ENCODE measurements at places on chromosomes 1 and 21.

GRCh38 chr1:29838738-29839320 lies 602.5 kb downstream of the PTPRU start:
- no peak for DNase-seq

- no peak for DNase-seq
These were observed 220.8 kb downstream of the NRIP1 start for GRCh38 chr21:14844001-14844400.

DNA sequence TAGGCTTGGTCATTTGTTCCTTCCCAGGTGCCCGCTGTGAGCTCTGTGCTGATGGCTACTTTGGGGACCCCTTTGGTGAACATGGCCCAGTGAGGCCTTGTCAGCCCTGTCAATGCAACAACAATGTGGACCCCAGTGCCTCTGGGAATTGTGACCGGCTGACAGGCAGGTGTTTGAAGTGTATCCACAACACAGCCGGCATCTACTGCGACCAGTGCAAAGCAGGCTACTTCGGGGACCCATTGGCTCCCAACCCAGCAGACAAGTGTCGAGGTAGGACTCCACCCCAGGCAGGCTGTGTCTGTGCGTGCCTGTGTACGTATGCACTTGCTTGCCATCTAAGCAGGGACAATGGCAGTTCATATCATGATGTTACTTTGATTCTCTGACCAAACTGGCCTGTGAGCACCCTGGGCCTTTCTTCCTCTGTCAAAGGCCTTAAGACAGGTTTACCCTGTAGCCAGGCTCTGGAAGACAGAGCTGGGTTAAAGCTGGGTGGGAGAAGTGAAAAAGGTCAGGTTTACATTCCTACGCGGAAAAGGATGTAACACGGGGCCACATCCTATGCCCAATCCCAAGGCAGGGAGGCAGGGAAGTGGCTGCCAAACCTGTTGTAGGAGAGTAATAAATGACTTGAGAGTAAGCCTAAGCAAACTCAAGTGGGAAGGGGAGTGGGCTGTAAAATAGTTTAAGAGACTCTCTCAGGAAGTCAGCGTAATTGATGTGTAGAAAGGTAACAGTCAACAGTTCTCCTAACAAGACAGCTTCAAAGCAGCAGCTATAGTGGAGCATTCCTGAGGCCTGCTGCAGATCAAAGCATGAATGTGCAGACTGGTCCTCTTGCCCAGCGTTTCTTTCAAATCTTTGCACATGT lies 42.5 kb downstream of the LAMC2 start:
- no peak for DNase-seq

- peak; percentile 19 for DNase-seq
These were observed 88.3 kb upstream of the SGIP1 start for GRCh38 chr1:66445492-66446181.

DNA sequence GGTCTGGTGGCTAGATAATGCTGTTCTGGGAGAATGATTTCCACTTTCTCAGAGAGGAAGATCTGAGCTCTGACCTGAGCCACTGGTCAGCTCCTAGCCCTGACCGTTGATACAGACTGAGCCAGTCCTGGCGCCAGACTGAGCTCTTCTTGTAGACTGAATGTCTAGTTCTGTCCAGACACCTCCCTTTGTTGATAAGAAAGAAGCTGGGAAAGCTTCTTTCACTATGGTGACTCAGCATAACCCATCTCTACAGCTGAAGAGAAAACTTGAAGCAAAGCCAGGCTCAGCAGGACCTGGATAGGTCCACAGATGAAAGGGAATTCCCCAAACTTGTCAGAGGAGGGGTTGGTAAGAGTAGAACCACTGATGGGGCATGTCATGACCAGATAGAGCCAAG lies 9.9 kb upstream of the TRABD2B start:
- no peak for DNase-seq

DNA sequence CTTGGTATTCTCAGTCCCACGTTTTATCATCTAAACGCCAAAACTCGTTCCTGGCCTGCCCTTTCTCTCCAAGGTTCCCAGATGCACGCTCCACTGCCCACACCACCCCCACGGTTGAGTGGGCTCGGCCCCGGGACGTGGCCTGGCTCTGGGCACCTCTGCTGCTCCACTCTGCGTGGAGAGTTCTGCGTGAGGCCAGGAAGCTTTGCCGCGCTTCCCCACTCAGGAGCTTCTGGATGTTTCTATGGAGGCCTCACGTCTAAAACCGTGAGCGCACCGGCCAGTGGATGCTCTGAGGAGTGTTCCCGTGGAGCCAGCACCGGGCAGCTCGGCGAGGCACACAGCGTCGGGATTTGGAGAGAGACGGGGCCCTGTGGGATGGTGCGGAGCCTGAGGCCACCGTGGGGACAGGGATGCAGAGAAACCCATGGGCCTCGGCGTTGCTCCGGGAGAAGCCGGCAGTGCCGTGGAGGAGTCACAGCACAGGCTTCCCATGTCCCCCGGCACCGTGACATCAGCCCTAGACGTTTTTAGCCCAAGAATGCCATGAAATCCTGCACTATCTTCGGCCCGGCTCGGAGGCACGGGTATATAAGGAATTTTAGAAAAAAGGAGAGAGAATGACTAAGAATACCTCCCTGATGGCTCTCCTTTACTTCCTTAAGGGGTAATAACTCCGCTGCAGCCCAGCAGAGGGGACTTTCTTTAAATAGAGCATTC lies 125.9 kb downstream of the PRDM16 start:
- no peak for DNase-seq

DNA sequence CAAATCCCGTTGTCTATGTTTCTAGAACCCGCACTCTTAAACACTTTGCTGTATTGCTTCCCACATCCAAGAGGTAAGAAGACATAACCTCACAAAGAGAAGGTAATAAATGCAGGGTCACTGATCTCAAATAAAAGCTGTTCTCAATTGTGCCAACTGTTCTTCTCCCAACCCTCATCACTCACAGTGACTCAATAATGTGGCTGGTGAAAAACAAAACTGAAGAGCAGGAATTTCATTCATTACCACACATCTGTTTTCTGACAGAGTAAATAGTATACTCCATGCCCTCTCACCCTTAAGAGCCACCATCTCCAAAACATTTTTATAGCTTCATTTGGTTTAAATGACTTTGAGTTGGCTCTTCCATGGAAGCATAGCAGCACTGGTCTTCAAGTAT lies 6.2 kb upstream of the ERICH3 start:
- DNase-seq, result no peak

- DNase-seq, result no peak
These were observed 157.3 kb upstream of the PTGFR start for GRCh38 chr1:78333502-78333901.

- no peak for DNase-seq
These were observed 151.2 kb downstream of the OMA1 start for GRCh38 chr1:58395355-58395754.

DNA sequence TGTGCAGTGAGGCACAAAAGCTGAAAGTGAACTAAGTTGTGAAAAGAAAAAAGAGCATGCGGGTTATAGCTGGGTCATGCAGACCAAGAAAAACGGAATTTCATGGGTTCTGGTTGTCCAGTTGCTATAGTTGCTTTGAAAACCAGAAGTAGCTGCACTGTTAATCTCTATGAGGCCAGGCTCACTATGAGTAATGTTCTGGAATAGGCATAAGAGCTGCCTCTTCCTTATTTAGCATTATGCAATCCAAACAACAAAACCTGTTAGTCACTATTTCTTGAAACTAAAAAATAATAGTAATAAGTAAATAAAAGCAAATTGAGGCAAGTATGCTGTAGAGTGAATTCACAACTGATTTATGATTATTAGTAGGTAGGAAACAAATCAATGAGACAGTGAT lies 1383.7 kb downstream of the MRPL39 start:
- no peak for DNase-seq

GRCh38 chr1:46413596-46413985 lies 19.5 kb downstream of the FAAH start:
- DNase-seq, result no peak

DNA sequence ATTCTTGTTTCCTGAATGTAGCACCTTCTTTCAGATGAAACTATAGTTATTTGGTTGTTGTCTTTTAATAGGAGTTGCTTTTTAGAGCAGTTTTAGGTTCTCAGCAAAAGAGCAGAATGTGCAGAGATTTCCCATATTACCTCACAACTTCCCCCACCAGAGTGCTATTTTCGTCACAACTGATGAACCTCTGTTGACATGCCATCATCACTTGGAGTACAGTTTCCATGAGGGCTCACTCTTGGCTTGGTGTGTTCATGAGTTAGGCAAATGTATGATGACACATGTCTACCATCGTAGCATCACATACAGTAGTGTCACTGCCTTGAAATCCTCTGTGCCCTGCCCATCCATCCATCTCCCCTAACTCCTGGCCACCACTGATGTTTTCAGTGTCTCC lies 3.7 kb downstream of the IBA57 start:
- DNase-seq, result no peak

DNA sequence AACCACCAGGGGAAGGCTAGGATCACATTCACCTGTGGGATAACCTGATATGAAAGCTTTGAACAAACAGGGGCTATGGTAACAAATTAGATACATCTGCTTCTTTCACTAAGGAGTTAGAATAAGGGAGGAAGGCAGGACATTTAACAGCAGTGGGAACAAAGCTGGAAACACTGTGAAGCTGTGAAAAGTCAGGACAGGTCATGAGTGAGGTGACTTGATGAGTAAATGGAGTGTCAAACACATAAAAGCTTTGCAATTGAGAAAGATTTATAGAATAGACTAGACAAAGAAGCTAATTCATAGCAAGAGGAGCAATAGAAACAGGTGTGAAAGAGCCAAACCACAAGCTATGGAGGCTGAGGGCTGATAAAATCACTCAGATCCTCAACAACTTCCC lies 110.0 kb downstream of the ASTN1 start:
- DNase-seq, result no peak

DNA sequence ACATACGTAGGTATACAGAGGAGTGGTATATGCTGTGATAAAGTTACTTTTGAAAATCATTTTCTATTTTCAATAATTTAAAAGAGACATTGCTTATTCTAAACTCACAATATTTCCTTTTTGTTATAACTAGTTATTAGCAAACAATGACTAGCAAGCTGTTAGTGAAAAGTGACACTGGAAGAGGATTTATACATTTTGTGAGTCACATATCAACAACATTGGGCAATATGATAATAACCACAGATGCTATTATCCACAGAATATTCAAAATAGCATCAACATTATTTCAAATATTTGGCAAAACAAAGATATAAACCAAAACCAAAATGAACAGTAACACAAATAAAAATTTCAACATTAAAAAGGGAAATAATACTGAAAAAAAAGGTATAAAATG lies 104.0 kb upstream of the HP1BP3 start:
- no peak for DNase-seq

GRCh38 chr1:9881838-9882249 lies 28.2 kb downstream of the CTNNBIP1 start:
- no peak for DNase-seq

- no peak for DNase-seq
These were observed 183.0 kb downstream of the BARHL2 start for GRCh38 chr1:90534116-90534515.

GRCh38 chr1:160095382-160096105 lies 2.9 kb downstream of the IGSF8 start:
- DNase-seq, result no peak

DNA sequence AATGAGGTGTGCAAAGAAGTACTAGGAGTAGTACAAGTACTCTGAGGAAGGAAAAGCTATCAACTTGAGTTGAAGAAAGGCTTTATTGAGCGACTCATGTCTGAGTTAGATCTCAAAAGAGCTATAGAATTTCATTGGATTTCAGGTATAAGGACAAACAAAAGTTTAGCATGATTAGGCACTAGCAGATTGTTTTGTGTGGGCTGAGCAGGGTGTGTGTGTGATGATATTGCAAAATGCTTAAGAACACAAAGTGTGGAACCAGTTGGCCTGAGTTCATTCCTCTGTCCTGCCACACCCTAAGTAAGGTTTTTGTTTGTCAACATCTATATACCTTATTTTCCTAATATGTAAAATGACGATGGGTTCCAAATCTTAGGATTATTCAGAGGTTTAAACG lies 158.9 kb downstream of the KCNK2 start:
- no peak for DNase-seq

- DNase-seq, result peak; percentile 75
These were observed 45.8 kb downstream of the TMCC2 start for GRCh38 chr1:205273551-205273982.

- DNase-seq, result no peak
These were observed 709.4 kb downstream of the MATN1 start for GRCh38 chr1:30014031-30014430.

DNA sequence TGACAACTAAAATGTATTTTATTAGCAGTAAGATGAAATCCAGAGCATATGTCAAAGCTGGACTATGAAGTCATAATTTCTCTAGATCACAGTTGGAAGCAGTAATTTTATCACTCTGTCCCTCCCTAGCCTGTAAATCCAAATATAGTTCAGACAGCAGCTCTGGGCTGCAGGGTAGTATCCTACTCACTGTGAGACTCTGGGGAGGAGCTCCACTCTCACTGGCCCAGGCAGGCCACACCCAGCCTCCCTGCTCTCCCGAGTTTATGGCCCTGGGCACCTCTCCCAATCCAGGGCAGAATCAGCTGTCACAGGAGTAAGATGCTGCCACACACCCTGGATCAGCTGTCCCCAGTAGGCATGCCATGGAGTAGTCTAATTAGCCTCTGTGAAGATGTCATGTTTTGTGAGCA lies 131.1 kb downstream of the HLCS start:
- no peak for DNase-seq

DNA sequence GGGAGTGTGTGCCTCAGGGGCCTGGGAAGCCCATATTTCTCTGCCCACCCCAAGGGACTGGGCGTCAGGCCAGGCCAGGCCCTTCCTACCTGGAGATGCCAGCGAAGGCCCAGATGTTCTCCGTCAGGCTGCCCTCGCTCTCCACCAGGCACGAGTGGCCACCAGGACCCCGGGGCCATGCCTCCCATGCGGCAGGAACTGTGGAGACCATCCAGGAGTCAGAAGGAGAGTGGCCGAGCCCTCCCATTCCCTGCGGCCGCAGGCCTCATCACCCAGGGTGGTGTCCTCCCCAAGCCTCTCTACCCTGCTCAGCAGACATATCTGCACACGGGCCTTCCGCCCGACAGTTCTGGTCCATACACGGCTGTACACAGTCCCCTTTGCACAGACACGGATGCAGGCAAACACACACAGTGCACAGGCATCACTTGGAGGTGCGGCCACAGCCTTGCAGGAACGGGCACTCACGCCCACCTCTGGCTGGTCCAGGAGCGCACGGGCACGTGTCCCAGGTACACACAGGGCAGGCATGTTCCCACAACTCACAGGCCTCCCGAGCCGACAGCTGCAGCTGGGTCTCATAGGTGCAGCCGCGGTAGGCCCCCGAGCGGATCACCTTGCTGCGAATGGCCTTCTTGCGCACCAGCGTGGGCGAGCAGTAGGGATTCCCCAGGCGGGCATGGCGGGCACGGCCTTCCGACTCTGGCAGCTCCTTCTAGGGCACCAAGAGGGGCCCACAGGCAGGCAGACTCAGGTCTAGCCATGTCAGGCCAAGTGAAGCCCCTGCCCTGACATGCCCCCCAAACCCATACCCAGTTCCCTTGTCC lies 5.9 kb upstream of the KIF17 start:
- no peak for DNase-seq

All from stimulated activated CD8-positive, alpha-beta memory T cell treated with anti-CD3 and anti-CD28 coated beads, Interleukin-2, amount 100 ng/mL, for 1 hour (primary cell).